ENCODE measurements at places on chromosomes 4 and X.

- no peak for DNase-seq
Measured at GRCh38 chr4:62548108-62548524, 1348.0 kb downstream of the ADGRL3 start.

- no peak for DNase-seq
Measured at GRCh38 chr4:82381661-82382296, 8.0 kb upstream of the HNRNPD start.

DNA sequence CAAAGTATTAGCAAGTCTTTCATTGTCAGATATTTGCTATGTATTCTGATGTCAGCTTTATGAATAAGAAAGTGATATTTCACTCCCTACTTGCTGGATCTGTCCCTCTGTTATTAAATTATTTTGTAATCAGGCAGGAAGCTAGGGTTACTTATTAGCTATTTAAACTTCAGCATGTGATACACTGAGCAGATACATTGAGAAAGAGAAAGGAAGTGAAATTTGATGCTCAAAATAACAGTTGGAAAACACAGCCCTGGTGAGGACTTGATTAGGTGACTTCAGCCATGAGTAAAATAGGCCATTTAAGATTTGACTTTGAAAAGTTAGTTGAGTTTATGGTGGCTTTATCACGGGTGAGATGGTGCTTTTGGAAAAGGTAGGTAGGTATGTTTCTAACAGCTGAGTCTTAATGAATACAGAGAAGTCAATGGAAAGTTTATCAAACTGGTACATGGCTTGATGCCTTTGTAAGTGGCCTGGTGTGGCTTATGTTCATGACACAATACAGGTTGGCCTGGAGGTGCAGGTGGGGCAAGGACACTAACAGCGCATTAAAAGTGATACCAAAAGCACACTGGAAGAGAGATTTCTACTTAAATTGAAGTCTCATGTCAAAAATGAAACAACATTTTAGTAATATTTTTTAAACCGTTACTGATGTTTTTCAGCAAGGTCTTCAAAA is 321.2 kb upstream of the SPOCK3 start:
- no peak for DNase-seq

GRCh38 chr4:187276736-187277408 is 553.2 kb upstream of the FAT1 start:
- no peak for DNase-seq

DNA sequence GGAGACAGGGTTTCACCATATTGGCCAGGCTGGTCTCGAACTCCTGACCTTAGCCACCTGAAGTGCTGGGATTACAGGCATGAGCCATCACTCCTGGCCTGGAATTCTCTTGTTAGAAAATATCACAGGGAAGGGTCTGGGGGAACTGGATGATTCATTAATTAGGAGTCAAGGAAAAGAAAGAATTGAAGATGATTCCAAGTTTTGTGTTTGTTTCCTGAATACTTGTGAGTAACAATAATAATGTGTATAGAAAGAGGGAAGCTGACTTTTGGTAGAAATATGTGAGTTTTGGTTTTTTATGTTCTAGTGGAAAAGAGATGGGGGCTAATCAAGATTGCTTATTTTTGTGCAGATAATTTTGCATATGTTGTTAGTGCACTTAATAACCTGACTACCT is 77.3 kb upstream of the CLNK start:
- no peak for DNase-seq

DNA sequence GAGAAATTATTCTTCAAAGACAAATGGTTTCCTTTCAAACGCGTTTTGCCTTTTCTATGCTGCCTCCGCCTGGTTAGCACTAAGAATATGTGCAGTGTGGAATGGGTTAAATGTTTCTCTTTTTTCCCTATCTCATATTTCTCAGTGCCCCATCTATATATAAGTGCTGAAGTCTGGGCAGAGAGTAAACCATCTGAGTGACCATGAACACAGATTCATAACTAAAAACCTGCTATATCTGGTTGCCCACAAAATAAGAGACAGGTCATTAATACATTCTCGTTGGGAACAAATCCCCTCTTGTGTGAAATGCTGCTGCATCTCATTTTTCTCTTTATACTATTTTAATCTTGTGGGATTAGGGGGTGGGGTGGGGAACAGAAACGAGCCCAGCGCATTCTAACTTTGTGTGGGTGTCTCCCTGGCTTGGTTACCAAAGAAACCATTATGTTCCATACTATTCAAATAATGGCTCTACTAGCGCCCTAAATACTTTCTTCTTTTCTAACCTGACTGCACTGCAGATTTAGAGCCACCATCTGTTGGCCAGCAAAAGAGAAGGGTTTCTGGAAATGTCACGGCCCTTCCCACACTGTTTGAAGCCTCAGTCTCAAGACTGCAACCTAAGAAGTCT is 42.2 kb upstream of the PTCHD1 start:
- DNase-seq = no peak

DNA sequence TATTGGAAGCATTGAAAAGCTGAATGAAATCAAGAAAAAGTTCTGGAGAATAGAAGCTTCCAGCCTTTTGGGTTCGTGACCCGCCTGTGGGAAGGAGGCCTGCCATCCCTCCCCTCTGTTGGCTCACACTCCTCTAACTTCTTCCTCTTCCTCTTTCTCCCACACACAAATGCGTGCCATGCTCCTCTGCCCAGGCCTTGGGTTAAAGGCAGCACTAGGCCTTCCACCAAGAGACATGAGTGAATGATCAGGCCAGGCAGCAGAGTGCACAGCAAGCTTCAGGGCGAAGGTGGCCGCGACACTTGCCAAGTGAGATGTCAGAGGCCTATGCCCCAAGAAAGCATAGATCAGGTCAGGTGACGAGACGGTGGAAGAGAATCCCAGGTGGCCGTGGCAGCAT is 38.4 kb downstream of the FAM193A start:
- no peak for DNase-seq

GRCh38 chr4:6561173-6561516 is 13.8 kb upstream of the MAN2B2 start:
- DNase-seq = no peak

GRCh38 chr4:7389101-7389701 is 45.5 kb downstream of the PSAPL1 start:
- no peak for DNase-seq

DNA sequence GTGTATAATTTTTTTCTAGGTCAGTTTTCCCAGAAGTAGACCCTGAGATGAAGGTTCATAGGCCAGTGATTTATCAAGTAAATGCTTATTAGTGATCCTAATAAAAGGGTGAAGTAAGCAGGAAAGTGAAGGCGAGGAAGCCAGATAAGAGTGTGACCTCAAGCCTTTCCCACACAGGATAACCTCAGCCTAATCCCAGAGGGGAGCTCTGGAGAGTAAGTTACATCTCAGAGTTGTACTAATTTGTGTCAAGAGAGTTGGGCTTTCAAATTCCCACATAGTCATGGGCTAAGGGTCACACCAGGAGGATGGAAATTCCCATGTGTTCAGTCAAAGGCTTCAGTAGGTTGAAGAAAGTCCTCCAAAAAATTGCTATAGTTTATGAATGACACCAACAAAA is 191.4 kb downstream of the ADGRA3 start:
- DNase-seq = no peak

DNA sequence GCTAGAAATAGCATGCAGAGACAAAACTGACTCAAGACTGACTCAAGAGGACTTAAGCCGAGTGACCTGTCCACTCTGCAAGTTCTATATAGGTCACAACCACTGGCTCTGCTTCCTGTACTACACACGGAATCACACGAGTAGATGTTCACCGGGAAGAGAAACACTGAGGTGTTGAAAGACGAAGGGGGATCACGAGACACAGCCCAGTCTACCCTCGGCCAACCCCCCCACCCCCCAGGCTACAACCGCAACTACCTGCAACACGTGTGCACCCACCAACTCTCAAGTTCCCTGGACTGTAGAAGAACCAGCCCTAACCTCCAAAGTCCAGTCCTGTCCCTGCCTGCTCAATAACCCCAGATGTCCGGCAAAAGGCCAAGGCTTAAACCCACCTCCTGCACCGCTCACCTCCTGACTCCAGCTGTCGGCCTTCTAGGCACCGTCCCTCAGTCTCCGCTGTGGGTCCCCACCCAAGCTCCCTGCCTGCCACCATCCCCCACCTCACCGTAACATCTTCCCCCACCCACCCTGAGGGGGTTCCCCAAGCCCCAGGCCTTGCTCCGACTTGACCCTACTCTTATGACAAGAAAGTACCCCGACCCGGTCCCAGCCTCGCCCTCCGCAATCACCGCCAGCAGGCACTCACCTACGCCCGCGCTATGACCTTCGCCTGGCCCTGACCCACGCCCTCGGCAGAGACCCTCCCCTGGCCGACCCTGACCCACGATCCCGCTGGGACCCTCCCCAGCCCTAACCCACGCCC is 739 bp downstream of the GAK start:
- no peak for DNase-seq

DNA sequence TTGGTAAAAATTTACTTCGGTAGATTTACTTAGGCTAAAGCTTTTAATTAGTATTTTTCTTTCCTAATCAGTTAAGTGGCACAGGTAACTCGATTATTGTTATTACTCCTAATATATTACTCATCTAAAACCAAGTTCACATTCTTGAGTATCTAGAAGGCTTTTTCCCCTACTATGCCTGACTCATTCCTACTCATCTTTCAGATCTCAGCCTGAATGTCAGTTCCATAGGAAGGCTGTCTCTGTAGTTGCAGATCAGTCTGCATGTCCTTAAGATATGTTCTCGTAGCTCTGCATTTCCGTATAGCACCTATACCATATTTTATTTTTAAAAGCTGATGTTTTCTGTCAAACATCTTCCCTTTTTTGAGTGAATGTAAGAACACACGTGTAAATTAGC is 5.9 kb upstream of the FAM184B start:
- no peak for DNase-seq

DNA sequence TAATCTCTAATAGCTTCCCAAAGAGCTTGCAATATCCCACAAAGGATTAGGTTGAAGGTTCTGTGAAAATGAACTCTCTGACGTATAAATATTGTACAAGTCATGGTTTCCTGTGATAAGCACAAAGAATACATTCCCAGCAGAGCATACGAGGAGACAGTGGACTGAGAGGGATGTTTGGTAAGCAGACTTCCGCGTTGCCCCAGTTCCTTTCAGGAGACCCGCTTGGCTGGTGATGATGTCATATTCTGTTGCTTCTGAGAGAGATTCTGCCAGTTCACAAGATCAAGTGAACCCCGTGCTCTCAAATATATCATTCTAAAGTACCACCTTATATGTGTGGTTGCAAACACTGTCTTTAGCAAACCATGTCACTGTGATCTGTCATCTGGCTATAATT is 323.9 kb upstream of the CASK start:
- no peak for DNase-seq

DNA sequence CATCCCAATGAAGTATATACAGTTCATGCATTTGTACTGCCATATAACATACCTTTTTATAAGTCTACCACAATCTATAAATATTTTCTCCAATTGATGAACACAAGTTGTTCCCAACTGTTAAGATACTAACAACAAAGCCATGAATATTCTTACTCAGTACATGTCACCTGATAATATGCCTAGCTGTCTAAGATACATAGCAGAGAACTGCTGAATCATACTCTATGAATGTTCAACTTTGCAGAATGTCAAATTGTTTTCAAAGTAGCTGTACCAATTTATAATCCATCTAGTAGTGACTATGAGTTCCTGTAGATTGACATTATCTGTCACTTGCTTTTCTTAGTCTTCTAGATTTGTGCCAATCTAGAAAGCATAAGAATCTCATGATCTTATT is 84.9 kb downstream of the RAB28 start:
- no peak for DNase-seq
